ENCODE measurements at places on chromosomes 3 and 15.

DNA sequence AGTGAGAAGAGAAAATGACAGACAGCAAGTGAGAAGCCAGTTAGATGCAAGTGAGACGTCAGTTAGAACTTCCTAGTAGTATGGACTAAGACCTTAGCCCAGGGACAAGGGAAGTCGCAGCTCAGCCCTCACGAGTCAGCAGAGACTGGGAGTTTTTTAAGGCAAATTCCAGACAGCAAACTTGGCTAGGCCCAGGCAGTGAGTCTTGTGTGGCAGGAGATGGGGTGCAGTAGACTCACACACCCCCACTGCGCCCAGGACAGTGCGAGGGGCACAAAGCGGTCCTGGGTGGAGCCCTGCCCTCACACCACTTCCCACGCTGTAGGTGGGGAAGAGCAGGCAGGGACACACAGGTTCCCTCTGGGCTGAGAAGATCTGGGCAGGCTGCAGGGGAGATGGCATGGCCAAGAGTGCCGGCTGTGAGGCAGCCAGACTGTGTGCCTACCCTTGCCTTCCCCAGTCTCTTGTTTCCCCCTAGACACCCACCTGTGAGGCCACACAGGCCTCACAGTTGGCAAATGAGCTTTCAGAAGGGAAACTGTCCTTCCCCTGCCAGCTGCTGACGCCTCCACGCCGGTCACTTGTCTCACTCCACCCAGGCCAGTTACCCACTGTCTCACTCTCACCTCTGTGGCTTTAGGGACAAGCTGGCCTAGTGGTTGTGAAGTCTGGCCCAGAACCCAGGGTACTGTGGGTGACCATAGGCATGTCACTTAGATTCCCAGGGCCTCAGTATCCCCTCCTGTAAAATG, 13.7 kb upstream of the PRKCD start:
- DNase-seq: no peak

DNA sequence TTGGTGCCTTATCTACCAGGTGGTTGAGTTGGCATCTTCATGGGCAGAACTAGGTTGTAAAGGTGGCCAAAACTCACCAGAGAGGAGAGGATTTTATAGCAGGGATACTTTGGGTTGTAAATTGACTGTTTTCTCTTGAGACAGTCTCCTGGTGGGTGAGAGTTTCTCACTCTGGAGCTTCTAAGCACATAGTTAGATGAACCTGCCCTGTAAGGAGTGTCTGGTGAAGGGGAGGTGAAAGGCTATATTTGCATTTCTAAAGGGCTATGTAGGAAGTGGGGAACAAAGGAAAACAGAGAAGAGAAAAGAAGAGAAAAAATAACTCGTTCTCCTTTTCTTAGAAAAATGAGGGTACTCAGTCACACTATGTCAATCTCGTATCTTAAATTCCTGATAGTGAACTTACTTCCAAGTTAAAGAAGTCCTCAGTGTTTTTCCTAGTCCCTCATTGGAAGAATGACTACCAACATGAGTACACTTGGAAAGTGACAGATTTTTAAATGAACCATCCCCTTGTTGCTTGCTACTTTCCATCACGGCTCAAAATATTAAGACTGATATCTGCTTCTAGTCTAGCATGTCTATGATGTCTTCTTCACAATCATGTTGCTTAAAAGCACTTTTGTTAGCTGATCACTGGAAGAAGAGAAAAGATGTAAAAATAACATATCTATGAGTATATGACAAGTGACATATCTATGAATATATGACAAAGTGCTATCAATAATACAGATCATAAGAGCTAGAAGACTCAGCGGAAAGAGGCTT, 113.8 kb upstream of the P2RY1 start:
- no peak for DNase-seq

GRCh38 chr3:59839283-59839682, 789.5 kb upstream of the CFAP20DC start:
- no peak for DNase-seq

- no peak for DNase-seq
These were observed 74.4 kb downstream of the THSD4 start for GRCh38 chr15:71189718-71190117.

GRCh38 chr3:62795978-62796657, 79.1 kb downstream of the CADPS start:
- no peak for DNase-seq

GRCh38 chr15:65008983-65009382, 19.3 kb upstream of the SPG21 start:
- no peak for DNase-seq

DNA sequence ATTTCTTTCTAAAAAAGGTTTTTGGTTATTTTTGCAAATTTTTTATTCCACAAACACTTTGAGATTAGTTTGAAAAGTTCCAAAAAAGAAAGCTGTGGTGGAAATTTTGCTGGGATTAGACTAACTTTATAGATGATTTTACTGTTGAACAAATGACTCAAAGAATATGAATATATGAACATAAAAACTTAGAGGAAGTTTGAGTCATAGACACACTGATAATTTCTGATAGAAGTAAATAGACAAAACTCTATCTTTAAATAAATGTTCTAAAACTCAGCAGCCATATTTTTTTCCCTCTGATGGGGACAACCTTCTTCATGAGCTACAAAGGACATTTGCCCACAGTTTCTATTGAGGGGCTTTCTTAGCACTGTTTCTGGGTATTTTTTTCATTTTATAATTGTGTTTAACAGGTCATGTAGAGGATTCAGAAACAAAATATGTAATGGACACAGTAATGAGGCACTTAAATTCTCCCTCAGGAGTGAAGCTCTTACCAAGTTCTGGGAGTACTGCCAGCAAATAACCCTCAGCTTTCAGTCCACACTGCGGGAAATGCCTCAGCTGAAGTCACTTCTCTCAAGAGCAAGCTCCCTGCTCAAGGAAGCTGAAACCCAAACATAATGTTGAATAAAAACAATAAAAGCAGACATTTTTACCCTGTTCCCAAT, 157.6 kb downstream of the NFKBIZ start:
- no peak for DNase-seq

- DNase-seq: no peak
These were observed 246.8 kb upstream of the ALCAM start for GRCh38 chr3:105119801-105120340.

- DNase-seq: no peak
These were observed 225.5 kb upstream of the IL12A start for GRCh38 chr3:159763011-159763601.

GRCh38 chr3:52681596-52681995, 4.1 kb downstream of the PBRM1 start:
- no peak for DNase-seq

- DNase-seq: no peak
These were observed 39.7 kb downstream of the MEF2A start for GRCh38 chr15:99605490-99605931.

GRCh38 chr3:94336046-94336753, 273.3 kb downstream of the NSUN3 start:
- DNase-seq: no peak

GRCh38 chr15:77753281-77753873, 120.7 kb upstream of the LINGO1 start:
- DNase-seq: no peak

- no peak for DNase-seq
These were observed 26.0 kb downstream of the PLA2G4F start for GRCh38 chr15:42130246-42130986.

- no peak for DNase-seq
These were observed 16.1 kb downstream of the LYSMD2 start for GRCh38 chr15:51721199-51721960.

DNA sequence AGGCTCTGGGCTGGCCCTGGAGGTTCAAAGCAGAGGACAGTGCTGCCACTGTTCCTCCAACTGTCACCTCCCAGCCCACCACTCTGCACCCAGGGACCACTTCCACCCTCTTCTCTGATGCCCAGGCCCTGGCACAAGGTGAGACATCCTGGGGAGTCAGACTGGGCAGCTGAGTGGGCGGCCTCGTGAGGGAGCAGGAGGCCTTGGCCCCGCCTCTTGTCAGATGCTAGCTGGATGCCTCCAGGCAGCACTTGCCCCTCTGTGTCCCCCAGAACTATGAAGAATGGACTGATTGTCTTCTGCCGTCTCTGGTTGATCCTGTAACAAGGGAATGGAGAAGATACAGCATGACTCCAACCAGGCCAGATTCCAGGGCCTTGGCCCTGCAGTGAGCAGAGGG, 191.0 kb upstream of the LINGO1 start:
- no peak for DNase-seq

DNA sequence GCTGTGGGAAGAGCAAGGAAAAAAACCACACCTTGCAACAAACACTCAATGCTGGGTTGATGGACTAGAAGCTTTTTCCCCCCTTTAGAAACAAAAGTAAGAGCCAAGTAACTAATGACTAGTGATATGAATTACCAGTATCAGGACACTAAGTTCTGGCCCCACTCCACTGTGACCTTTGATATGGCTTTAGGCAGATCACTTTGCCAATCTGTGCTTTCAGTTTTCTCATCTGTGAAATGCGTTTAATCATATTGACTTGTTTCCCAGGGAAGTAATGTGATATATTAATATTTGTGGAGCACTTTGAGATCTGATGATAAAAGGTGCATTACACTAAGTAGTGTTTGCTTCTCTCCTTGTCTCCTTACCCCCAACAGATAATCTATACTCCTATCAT, 319.3 kb upstream of the SATB1 start:
- no peak for DNase-seq

- DNase-seq: no peak
These were observed 60.5 kb downstream of the CERS3 start for GRCh38 chr15:100468285-100468684.

GRCh38 chr15:56272454-56272853, 28.8 kb upstream of the RFX7 start:
- no peak for DNase-seq

DNA sequence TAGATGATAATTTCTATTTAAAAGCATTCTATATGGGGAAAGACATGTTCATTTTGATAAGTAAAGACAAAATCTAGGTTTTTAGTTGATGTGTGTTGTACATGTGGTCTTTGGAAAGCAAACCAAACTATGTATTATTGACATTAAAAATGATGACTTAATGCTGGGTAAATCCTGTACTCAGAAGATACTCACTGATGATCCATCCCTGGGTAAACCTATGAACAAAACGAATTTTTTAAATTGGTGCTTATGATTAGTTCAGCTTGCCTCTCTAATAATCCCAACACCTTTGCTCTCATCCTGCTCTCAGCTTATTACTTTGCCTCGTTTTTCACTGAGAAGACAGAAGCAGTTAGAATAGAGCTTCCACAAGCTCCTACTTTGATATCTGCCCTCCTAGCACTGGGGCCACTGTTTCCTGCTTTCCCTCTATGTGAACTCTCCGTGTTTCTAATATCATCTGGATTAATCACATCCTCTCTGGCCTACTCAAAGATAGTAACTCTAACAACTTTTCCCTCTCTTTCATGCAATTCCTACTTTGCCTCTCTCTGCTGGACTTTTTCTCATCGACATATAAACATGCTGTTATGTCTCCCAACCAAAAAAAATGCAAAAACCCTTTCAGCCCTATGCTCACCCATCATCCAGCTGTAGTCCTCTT, 29.3 kb downstream of the RARRES1 start:
- no peak for DNase-seq

- DNase-seq: no peak
These were observed 36.5 kb upstream of the PLXNA1 start for GRCh38 chr3:126946405-126946804.

- no peak for DNase-seq
These were observed 79.4 kb downstream of the LPP start for GRCh38 chr3:188233320-188233719.

DNA sequence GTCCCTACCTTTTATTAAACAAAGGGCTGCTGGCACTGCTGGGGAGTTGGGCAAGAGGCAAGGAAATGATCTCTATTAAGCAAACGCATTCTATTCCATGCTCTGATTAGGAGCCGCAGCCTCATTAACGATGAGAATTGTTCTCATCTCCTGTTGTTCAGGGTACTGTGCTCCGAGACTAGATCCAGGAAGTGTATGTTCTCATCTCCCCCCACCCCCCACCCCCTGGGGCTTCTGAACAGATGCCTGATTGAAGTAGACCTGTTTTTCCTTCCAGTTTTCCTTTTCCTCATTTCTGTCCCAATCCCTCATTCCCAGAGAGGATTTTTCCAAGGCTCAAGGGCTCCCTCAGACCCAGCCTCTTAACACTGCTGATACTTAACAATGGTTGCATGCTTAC, 81.6 kb upstream of the FEZF2 start:
- DNase-seq: no peak

DNA sequence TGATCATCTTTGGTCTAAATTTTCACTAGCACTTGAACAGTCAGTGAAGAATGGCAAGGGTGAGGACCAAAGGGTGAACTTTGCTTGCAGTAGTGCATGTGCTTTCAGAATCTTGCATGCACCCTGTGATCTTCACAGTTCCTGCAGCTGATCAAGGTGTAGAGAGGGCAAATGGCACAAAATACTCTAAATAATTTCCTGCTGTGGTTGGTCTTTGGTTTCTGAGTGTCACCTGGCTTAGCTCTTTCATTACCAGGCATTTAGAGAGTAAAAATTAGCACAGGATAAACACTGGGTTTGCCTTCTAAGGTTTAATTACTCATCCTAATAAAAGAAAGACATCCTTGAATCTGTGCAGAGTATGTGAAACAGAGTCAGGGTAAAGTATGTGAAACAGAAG, 11.4 kb downstream of the TIPARP start:
- DNase-seq: peak; percentile 36

GRCh38 chr15:99390667-99391066, 139.4 kb downstream of the LRRC28 start:
- DNase-seq: no peak

DNA sequence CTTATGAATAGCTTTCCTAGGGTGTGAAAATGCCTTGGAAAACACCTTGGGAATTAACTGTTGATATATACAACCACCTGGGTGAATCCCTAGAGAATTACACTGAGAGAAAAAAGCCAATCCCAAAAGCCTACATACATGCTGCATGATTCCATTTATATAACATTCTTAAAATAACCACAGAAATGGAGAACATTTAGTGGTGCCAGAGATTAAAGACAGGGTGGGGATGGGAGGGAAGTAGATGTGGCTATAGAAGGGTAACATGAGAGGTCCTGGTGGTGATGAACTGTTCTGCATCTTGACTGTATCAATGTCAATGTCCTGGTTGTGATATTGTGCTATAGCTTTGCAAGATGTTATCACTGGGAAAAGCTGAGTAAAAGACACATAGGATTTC, 291.0 kb downstream of the CLSTN2 start:
- DNase-seq: no peak

- peak; percentile 36 for DNase-seq
These were observed 24.2 kb downstream of the DENND4A start for GRCh38 chr15:65767895-65768294.

DNA sequence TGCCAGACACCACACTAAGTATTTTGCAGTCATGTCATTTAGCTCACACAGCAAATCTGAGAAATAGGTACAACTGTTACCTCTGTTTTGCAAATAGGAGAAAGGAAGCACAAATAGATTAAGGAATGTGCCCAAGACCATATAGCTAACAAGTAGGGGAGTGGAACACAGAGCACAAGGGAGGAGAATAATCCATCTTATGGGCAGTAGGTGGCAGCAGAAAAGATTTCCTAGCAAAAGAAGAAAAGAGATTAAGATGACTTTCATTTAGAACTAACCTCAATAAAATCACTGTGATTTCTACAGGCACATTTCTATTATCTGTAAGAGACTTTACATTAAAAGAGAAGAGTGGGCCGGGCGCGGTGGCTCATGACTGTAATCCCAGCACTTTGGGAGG, 49.1 kb downstream of the NR1I2 start:
- no peak for DNase-seq

GRCh38 chr15:75228787-75229186, 27.1 kb downstream of the C15orf39 start:
- no peak for DNase-seq

- no peak for DNase-seq
These were observed 374.1 kb upstream of the RBMS3 start for GRCh38 chr3:28906561-28907310.

- no peak for DNase-seq
These were observed 29.0 kb upstream of the SLC2A2 start for GRCh38 chr3:171055336-171056178.

GRCh38 chr3:52796411-52796810, 1.8 kb downstream of the ITIH3 start:
- DNase-seq: no peak

Data from CD4-positive, alpha-beta T cell treated with Interleukin-2 at 100 ng/mL for 4 hours (primary cell).